ENCODE measurements at places on chromosomes 7 and 10.

DNA sequence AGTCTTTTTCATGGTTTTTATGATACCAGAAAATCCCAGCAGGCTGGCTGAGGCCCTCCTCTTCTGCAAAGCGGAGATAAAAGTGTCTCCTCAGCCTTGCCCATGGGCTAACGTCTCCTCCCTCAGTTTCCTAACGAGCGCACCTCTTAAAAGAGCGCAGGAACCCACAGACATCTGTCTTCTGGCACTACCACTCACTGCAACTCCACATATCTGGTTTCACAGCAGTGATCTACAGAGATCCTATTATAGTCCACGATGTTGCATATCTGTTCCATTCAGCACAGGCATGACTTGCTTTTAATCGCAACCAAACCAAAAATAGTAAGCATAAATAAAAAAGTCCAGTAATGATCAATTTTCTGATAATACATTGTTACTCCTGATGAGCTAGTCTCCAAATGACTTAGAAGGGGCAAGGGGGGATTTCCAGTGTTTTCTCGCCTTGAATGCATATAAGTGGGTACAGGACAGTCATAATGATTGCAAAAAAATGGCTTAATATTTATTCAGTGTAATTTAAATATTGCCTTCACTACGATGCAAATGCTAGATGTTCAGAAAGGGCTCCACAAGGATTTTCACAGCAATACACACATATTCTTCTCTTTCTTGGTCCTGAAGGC is 20.9 kb downstream of the ANKRD22 start:
- no peak for DNase-seq

DNA sequence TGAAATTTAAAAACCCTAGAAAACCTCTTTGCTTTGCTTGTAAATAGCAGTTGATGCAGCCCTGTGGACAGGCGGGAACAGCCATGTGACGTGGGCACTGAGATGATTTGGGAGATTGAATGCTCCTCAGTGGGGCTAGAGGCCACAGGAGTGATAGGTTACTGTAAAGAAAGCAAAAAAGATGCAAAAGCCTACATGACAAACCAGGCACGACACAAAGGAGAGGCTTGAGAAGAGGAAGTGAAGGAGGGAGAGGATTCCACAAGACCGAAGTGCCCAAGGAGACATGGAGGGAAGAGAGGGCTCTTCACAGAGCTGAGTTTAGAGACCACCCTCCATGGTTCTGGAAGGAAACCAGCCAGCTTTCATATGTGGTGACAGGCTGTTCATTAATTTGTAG is 25.7 kb downstream of the IKZF1 start:
- DNase-seq = no peak

- no peak for DNase-seq
Observed at GRCh38 chr10:98980353-98980752, 255.3 kb downstream of the HPSE2 start.

- DNase-seq = no peak
Observed at GRCh38 chr7:50308532-50309385, 4.2 kb downstream of the IKZF1 start.

- no peak for DNase-seq
Observed at GRCh38 chr7:8443576-8444467, 10.4 kb downstream of the NXPH1 start.

GRCh38 chr7:126657599-126658358 is 595.0 kb downstream of the GRM8 start:
- DNase-seq = no peak

DNA sequence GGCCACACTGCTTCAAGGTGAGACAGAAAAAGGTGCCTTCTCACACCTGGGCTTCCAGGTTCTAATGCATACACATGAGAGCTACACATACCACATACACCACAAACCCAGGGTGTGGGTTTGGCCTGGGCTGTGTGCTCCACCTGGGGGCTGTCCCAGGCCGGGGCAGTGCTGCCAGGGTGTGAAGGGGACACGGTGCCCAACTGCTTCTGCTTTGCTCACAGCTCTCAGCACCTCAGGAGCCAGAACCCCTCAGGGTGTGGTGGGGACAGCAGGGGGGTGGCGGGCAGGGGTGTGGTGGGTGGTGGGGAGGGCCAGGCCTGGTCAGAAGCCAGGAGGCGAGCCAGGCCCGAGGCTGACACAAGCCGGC is 51.1 kb downstream of the TMEM209 start:
- DNase-seq = no peak

GRCh38 chr10:113856563-113856962 is 2.1 kb downstream of the NHLRC2 start:
- no peak for DNase-seq

DNA sequence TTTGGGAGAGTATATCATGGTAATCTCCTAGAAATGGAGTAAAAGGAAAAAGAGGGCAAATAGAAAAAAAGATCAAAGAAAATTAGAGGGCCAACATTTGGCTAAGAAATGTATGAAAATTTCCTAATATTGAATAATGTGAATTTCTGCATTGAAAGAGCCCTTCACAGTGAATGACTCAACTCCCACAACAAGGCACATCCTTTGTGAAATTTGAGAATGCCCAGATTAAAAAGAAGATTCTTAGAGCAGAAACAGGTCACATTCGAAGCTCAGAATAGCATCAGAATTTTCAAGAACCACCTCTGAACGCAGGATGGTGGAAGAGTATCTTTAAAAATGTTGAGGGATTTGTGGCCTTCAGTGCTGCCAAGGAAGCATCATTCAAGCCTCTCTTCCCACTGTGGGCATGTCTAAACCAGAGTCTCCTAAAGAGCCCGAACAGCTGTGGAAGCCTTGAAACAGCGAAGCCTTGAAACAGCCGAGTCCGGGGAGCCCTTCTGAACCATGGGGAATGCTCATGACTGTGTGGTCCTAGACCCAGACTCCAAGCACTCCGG is 43.6 kb downstream of the GUSB start:
- DNase-seq = no peak

DNA sequence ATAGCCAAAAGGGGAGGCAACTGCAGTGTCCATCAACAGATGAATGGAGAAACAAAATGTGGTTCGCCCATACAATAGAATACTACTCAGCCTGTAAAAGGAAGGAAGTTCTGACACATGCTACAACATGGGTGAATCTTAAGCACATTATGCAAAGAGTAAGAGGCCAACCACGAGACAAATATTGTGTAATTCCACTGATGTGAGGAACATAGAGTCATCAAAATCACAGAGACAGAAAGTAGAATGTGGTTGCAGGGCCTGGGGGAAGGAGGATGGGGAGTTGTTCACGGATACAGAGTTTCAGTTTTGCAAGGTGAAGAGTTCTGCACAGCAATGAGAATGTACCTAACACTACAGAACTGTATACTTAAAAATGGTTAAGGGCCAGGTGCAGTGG is 13.7 kb upstream of the C10orf71 start:
- no peak for DNase-seq

- no peak for DNase-seq
Observed at GRCh38 chr7:55156919-55157763, 138.3 kb downstream of the EGFR start.

- no peak for DNase-seq
Observed at GRCh38 chr10:86706401-86706841, 38.1 kb downstream of the LDB3 start.

DNA sequence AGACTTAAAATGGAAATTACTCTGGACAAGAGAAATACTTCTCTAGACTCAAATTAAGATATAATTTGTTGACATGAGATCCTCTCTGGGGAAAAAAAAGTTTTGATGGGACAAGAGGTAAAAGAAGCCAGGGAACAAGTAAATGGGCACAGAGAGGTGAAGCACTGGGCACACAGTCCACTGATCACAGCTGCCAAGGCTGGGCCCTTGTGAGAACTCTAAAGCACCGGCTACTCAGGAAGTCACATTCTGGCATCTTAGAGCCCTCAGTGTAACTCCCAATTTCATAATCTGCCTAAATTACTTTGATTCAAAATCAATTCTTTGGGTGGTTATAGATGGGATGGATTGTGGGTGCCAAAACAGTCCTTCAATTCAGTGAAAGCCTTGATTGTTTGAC is 123.2 kb upstream of the CACNA2D1 start:
- DNase-seq = no peak

GRCh38 chr10:74641659-74642058 is 184.7 kb upstream of the KAT6B start:
- DNase-seq = no peak

DNA sequence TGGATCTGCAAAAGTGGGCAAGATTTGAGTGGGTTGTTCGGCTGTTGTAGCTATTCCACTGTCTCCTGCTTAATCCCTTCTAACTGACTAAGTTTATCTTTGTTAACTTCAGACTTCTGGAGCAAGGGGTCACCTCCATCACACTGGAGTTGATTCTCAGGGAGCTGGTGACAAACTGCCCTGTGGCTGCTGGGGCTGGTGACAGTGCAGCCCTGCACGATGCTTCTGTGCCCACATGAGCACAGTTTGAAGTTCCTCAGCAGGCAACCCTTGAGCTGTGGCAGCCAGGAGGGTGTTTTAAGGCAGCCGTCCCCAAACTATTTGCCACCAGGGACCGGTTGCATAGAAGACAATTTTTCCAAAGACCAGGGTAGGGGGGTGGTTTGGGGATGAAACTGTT is 40.5 kb downstream of the ADRB1 start:
- no peak for DNase-seq

DNA sequence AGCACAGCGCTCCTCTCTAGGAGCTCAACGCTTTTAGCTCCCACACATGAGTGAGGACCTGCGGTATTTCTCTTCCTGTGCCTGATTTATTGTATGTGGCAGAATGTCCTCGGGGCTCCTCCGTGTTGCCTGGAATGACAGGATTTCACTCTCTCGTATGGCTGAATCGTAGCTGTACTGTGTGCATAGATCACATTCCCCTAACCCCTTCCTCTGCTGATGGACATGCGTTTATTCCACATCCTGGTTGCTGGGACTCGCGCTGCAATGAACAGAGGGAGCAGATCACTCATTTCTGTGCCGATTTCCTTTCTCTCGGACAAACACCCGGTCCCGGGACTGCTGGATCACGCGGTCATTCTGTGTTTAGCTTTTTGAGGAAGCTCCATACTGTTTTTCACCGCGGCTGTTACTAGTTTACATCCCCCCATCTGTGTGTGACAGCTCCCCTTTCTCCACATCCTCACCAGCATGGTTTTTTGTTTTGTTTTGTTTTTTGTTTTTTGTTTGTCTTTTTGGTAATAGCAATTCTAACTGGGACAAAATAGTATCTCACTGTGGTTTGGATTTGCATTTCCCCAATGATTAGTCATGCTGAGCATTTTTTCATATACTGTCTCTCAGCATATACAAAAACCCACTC is 76.3 kb downstream of the FOXL3 start:
- no peak for DNase-seq

DNA sequence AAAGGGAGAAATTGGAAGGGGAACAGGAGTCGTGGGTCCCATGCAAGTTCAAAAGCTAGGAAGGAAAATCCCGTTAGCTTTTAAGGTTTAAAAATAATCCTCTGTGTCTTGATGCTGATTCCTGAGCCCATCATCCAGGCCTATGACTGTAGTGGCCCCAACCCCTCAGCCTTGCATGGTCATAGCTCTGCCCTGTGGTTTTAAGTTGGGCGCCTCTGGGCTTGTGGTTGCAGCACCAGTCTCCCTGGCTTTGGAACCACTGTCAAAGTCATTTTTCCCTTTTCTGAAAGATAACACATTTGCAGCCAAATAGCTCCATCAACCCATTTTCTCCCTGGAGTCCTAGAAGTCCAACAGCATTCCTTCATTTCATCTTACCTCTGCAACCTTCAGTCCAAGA is 13.6 kb downstream of the TMEM236 start:
- DNase-seq = no peak

Measured in AG08395 (cell line).